ENCODE measurements at places on chromosomes 3 and 15.
A peak's percentile ranks its signal among the peaks of the same experiment; 100 is the strongest.

- DNase-seq, result peak; percentile 10
Measured at GRCh38 chr15:100835636-100836035, 44.0 kb upstream of the ALDH1A3 start.

DNA sequence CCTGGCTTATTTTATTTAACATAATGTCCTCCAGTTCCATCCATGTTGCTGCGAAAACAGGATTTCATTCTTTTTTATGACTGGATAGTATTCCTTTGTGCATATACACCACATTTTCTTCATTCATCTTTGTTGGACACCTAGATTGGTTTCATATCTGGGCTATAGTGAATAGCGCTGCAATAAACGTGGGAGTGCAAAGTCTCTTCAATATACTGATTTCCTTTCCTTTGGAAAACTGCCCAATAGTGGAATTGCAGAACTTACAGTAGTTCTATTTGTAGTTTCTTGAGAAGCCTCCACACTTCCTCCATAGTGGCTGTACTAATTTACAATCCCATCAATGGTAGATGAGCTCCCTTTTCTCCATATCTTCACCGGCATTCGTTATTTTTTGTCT lies 72.5 kb upstream of the KLHL25 start:
- no peak for DNase-seq

DNA sequence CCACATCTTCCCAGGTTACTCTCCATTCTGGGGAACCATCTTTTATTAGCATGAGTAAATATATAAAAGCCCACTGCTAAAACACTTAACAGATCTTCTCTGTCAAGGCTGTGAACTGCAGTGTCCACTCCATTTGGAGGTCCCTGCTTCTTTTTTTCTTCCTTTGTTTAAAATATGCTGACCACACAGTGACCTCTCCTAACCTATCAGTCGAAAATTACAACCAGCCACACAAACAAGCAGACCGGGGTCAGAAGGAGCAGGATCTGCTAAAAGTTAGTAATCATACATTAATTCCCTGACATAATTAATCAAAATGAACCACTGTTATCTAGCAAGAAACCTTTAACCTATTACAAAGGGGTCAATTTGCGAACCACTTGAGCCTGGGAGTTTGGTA lies 427.9 kb upstream of the NR2F2 start:
- DNase-seq, result no peak

DNA sequence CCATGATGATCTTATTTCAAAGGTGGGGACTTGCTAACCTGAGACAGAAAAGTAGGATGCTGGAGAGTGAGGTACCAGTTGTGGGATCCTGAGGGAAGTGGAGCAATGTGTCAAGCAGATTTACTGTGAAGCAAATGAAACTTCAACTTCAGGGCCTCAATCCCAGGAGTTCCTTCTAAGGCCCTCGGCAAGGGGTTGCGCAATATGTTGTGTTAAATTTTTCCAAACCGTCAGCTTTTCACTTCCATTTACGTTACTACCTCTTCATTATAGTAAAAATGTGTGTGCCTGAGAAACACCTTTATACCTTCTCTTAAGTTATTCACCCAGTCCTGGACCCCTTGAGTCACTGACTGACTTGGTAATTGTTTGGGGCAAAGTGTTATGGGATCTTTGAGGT lies 42.5 kb upstream of the KCNH8 start:
- no peak for DNase-seq

GRCh38 chr3:124960105-124960504 lies 25.6 kb upstream of the MUC13 start:
- DNase-seq, result no peak

GRCh38 chr15:47794252-47794914 lies 77.1 kb downstream of the SEMA6D start:
- DNase-seq, result no peak

- no peak for DNase-seq
Measured at GRCh38 chr15:68590721-68591389, 12.1 kb downstream of the CORO2B start.

DNA sequence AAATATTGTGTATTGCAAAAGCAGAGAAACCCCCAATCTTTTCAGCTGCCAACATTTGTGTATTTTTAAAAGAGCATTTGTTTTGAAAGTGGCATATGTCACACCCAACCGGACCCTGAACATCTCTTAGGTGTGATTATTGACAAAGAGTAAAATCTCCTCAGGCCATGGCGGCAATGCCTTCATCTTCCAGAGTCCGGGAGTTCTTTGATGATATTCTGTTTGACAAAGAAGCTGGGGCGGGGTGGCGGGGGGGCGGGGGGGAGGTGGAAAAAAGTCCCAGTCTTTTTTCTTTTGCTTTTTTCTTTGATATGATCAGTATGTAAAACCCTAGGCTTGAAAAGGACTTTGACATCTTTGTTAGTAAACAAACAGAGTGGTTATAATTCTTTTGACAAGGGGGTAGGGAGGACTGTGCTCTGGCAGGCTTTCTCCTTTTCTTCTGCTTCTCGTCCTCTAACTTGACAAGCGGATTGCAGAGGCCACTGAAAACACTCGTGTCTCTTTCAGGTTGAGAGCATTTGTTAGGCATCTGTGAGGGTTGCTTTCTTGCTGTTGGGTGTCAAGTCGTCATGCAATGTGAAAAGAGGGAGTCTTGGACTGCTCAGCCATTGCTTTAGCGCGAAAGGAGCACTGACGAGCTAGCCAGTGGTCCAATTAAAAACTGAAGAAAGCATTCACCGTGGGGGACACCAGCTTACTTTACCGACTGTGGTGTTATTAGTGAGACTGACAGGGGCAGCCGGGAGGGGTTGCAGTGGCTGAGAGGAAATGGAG lies 243.2 kb downstream of the NSUN3 start:
- DNase-seq, result no peak

- DNase-seq, result no peak
Measured at GRCh38 chr3:147301781-147302180, 104.6 kb downstream of the ZIC4 start.

GRCh38 chr3:28291577-28291976 lies 50.2 kb downstream of the CMC1 start:
- no peak for DNase-seq

DNA sequence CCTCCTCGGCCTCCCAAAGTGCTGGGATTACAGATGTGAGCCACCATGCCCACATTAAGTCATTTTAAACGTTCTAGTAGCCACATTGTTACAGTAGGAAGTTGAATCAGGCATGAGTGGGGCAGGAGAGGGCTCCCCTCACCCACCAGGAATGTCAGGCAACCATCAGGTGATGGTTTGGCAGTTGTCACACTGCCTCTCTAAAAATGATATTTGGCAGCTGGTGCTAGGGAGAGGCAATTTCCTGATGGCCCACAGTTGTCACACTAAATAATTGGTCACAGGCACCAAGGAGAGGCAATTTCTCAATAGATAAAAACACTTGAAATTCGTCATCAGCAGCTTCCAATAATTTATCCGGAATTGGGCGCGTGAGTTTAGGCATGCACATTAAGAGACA lies 79.2 kb upstream of the ABHD2 start:
- no peak for DNase-seq

GRCh38 chr3:30738605-30739004 lies 132.2 kb downstream of the TGFBR2 start:
- DNase-seq, result no peak

- no peak for DNase-seq
Measured at GRCh38 chr15:66494262-66494661, 3.3 kb downstream of the SNAPC5 start.

- no peak for DNase-seq
Measured at GRCh38 chr3:121690777-121691405, 30.2 kb upstream of the HCLS1 start.

DNA sequence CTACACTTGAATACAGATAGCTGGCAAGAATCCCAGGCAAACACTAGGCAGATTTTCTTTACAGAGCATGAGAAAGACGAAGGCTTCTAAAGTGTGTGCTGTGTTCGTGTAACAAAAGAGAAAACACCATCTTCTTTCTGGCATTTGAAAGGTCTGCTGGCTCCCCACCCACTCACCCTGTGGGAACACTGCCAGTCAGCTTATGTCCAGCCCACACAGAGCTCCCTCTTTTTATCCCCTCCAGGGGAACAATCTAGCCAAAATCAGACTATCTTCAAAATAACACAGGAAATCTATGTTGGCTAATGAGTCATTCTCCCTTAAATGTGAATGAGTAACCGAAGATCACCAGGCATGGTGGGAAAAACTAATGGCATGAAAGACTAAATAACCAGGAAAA lies 45.6 kb upstream of the PAQR5 start:
- peak; percentile 93 for DNase-seq

- DNase-seq, result peak; percentile 95
Measured at GRCh38 chr3:11185564-11186317, 31.4 kb downstream of the HRH1 start.

DNA sequence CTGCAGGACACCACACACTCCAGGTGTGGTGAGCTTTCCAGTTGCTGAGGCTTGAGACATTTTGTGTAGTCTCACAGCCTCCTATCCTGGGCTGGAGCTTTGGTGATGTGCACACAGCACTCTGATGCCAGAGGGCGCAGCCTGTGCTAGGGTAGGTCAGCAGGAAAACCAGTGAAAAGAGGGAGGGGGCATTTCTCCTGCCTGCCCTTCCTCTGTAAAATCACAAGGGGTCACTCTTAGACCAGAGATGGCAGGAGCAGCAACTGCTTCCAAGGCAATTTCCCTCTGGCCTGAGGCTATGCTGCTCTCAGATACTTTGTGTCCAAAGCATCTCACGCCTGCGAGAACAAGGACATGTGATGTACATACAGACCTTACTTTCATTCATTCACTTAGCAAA lies 16.5 kb upstream of the MUSTN1 start:
- no peak for DNase-seq

DNA sequence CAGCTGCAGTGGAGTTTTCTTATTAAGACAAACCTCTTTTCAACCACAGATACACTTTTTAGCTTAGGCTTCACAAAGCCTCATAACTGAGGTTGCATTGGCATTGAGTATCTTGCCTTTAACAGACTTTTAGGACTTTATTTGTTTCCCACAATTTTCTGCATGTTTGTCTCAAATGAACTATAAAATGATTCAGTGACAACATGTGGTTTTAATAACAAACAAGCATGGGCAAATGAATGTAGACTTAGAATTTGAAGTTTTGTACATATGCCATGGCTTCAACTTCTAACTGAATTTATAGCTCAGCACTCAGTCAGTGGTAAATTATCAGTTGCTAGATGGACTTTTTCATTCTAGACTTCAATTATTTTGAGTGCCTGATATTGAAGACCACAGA lies 101.6 kb downstream of the SLC25A26 start:
- DNase-seq, result no peak

- no peak for DNase-seq
Measured at GRCh38 chr3:59131016-59131766, 81.4 kb upstream of the CFAP20DC start.

GRCh38 chr3:140762746-140763145 lies 84.9 kb downstream of the TRIM42 start:
- DNase-seq, result no peak

GRCh38 chr3:64555351-64555750 lies 132.4 kb downstream of the ADAMTS9 start:
- DNase-seq, result no peak

- no peak for DNase-seq
Measured at GRCh38 chr15:81856001-81856633, 189.7 kb downstream of the MEX3B start.

Measured in astrocyte (in vitro differentiated cells and primary cell).